ENCODE measurements at places on chromosomes 1 and 21.
A peak's percentile ranks its signal among the peaks of the same experiment; 100 is the strongest.

- DNase-seq: no peak
Observed at GRCh38 chr1:87821335-87821697, 492.6 kb downstream of the LMO4 start.

- no peak for DNase-seq
Observed at GRCh38 chr1:67626861-67627235, 58.2 kb upstream of the GADD45A start.

GRCh38 chr1:149945206-149945605 lies 8.5 kb upstream of the MTMR11 start:
- no peak for DNase-seq

DNA sequence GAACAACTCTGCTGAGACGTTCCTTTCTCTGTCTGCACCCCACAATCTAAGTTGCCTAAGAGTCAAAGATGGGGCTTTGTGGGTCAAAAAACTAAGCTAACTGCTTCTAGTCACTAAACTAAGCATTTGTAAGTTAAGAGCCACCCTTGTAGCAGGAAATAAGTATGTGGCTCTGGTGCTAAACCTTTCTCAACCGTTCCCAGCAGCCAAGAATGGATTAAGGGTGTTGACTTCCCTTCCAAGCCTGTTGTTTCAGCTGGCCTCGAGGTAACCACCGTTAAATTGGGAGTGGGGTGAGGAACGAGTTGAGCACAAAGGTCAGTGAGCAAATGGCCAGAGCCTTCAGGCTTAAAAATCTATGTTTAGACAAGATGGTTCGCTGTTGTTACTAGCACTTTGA lies 169.1 kb downstream of the TRIM33 start:
- no peak for DNase-seq

DNA sequence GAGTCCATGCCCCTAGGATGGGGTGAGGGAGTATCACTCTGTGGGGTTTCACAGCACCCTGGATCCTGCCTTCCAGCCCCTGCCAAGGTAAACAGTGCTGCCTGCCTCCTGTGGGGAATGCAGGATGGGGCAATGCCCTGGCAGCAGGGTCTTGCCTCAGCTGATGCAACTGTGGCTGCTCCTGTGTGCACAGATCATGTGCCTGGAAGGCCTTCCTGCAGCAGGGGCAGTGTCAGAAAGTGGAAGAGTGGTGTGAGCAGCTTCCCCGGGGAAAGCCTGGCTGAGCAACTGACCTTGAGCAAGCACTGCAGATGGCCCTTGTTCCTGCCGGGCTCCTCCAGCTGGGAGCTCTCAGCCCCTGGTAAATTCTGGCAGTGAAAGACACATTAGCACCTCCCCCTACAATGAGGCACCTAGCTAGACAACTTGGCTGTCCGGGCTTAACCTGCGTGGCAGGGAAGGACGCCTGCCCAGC lies 9.9 kb downstream of the TOR3A start:
- peak; percentile 32 for DNase-seq

DNA sequence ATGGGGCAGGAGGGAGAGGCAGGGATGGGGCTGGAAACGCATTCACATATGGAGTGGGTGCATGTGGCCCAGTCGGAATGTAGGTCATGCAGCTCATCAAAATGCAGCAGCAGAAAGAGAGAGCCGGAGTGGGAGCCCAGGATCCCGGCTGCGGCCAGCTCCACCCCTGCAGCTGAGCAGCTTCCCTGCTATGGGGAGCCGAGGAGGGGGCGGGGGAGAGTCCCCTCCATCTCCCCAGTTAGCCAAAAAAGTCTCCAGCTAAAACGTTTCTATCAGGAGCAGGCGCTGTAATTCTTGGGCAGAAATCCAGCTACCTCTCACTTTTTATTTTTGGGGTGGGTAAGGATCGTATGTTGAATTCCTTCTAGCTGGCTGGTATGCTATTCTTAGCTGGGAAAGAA lies 39.7 kb downstream of the MRPL37 start:
- no peak for DNase-seq

- DNase-seq: no peak
Observed at GRCh38 chr1:101959456-101959855, 37.3 kb downstream of the OLFM3 start.

Measured in SHP77 (cell line).